A549 treated with Mapracorat at 1 μM for 4 hours (cell line): ENCODE measurements at places on chromosomes 1 and 21. TPM values are rescaled to one million over a fixed set of nuclear protein-coding genes. Genes with fewer than 3 reads are reported as not detected.

TEX38 gene
- not detected in 5 replicates for total RNA-seq

PGBD2 gene
- total RNA-seq, result 3.1 to 3.9 TPM (median 3.2 TPM) in 5 replicates

CLCA4 gene
- total RNA-seq, result not detected in 5 replicates

PRSS38 gene
- not detected in 5 replicates for total RNA-seq

PRRX1 gene
- not detected in 5 replicates for total RNA-seq

B3GALNT2 gene
- 15.2 to 22.1 TPM (median 17.0 TPM) in 5 replicates for total RNA-seq

S100A3 gene
- 103 to 117 TPM (median 114 TPM) in 5 replicates for total RNA-seq

RIMS3 gene
- 0.97 to 1.3 TPM (median 1.1 TPM) in 5 replicates for total RNA-seq

CFHR3 gene
- total RNA-seq, result 0.08 to 0.35 TPM (median 0.14 TPM) in 3 of 5 replicates, not detected in the others

SPATA1 gene
- total RNA-seq, result 1.0 to 1.9 TPM (median 1.1 TPM) in 3 of 5 replicates, not detected in the others

TTC39A gene
- total RNA-seq, result 1.5 to 2.7 TPM (median 2.2 TPM) in 5 replicates

NPPB gene
- 0.22 TPM in 1 of 5 replicates, not detected in the others for total RNA-seq

FLG2 gene
- total RNA-seq, result not detected in 5 replicates

AHCYL1 gene
- 44.4 to 55.4 TPM (median 50.5 TPM) in 5 replicates for total RNA-seq

SLC9C2 gene
- not detected in 5 replicates for total RNA-seq

IVL gene
- total RNA-seq, result 0.06 to 0.13 TPM (median 0.10 TPM) in 3 of 5 replicates, not detected in the others

COL9A2 gene
- total RNA-seq, result 0.11 to 0.56 TPM (median 0.29 TPM) in 5 replicates

FLG gene
- total RNA-seq, result 0.01 TPM in 1 of 5 replicates, not detected in the others

TATDN3 gene
- 10.6 to 15.4 TPM (median 12.9 TPM) in 5 replicates for total RNA-seq

HSD3B2 gene
- not detected in 5 replicates for total RNA-seq

PER3 gene
- total RNA-seq, result 0.56 to 0.98 TPM (median 0.92 TPM) in 5 replicates

OR2T29 gene
- total RNA-seq, result not detected in 5 replicates

OPTC gene
- not detected in 5 replicates for total RNA-seq

FAM151A gene
- total RNA-seq, result 0.16 to 0.32 TPM (median 0.17 TPM) in 5 replicates

NR0B2 gene
- not detected in 5 replicates for total RNA-seq

E2F2 gene
- 2.2 to 3.2 TPM (median 2.7 TPM) in 5 replicates for total RNA-seq

LCE1B gene
- not detected in 5 replicates for total RNA-seq
